NCI-H1694 (cell line): ENCODE measurements at places on chromosomes 7 and 10.

GRCh38 chr7:134926396-134926795 is 59.9 kb upstream of the AGBL3 start:
- no peak for DNase-seq

- DNase-seq = peak; percentile 37
Observed at GRCh38 chr10:2619472-2619871, 447.9 kb upstream of the PFKP start.

DNA sequence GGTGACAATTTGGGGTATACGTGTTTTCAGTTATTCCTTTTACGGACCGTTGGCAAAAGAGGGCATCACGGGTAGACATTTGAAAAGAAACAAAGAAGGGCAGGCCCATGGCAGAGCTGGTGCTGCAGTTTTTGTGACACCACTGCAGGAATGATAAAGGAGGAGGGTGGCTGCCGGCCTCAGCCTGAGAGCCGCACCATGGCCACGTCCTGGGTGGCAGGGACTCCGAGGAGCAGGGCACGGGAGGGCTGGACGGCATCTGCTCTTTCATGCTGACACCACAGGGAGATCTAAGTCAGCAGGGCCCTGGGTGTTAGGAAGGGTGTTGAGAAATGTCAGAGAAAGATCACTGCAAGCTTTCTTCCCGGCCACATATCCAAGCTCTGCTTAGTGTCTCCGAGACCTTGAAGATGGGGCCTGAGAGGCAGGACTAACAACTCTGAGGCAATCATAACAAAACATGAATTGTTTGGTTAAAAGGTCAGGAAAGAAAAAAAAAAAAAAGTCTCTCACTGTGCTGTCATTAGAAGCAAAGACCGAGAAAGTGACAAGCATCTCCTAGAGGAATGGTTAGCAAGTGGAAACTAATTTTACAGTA is 36.6 kb downstream of the INSYN2A start:
- no peak for DNase-seq

DNA sequence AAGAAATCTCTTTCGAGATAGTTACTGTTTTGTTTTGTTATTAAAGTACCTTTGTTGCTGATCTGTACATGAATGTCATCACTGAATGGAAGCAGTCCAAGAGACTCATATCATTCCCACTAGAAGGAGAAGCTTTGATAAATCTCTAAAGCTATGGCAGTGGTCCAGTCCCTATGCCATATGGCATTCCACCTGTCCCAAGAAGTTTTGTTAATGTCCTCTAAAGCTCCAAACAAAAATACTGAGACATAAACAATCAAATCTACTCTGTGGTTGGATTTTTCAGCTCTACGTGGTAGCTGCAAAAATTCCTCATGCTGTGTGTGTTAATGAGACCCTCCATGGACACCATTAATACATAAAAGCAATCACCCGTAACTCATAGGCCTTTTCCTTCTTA is 94.1 kb downstream of the LRRN3 start:
- DNase-seq = peak; percentile 32

DNA sequence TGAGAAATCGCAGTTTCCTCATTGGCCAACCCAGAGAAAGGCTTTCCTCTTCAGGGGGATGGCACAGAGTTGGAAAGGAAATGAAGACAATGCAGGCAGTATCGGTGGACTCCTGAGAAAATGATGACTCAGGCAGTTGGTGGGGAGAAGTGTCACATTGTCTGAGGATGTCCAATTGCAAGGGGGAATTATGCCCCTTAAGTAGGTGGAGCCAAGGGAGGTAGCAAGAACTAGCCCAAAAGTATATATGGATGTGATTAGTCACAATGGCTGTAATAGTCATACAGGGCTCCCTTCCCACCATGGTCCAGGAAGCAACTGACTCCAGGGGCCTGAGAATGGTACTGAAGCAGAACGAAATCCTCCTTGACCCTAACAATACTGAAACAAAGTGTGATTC is 58.3 kb upstream of the EGFR start:
- DNase-seq = no peak

GRCh38 chr10:119375574-119376272 is 166.8 kb downstream of the RGS10 start:
- no peak for DNase-seq

DNA sequence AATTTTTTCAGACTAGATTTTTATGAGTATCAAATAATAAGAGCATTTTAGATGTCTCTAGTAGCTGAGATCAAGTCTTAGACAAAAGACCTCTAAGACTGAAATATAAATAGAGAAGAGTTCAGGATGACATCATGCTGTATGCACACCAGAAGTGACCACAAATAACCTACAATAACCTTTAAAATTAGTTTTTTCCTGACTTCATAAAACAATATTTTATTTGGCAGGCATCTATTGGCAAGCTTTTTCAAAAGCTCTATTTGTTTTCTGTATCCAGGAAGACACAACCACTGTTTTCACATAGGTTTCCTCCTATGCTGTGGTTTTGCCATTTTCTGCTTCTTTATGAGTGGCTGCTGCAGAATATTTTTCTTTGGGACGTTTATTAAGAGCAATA is 359.1 kb downstream of the CRPPA start:
- DNase-seq = no peak

- no peak for DNase-seq
Observed at GRCh38 chr10:9885761-9886160, 1131.9 kb upstream of the CELF2 start.

GRCh38 chr10:95841661-95842498 is 65.9 kb upstream of the CC2D2B start:
- DNase-seq = peak; percentile 72

DNA sequence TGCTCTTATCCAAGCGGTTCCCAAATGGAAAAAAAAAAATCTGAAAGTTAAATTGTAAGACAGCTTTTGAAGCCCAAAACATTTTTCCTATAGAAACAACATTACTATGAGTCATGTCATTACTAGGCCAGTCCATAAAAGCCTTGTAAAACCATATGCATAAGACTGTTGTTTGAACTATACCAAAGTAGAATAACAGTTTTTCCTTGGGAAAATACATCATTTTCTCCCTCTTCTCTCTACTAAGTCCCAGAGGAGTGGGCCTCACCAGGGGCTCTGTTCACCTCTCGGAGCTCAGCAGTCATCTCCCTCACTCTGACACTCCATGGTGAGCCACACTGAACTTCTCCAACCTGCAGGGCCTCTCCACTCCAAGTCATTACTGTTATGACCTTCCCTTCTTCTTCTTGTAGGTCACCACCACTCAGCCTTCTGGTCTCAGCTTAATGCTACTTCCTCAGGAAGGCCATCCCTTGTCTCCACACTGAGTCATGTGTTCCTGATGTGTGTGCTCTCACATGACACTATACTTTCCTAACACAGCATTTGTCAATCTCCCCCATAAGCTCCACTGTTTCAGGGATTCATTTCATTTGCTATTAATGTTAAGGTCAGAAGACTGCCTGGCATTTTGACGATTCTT is 32.5 kb downstream of the ZNF438 start:
- DNase-seq = no peak

DNA sequence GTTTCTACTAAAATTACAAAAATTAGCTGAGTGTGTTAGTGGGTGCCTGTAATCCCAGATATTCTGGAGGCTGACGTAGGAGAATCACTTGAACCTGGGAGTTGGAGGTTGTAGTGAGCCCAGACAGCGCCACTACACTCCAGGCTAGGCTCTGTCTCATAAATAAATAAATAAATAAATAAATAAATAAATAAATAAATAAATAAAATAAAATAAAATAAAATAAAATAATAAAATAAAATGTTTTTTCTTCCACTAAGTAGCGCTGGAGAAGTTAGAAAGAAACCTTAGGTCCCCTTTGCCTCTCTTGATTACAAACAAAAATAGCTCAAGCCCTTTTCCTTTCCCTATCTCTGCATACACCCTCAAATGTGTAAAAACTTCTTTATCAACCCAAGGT is 525.9 kb downstream of the IPMK start:
- DNase-seq = no peak

- no peak for DNase-seq
Observed at GRCh38 chr7:115558161-115558560, 472.4 kb downstream of the TFEC start.

- DNase-seq = no peak
Observed at GRCh38 chr7:33854178-33854577, 51.2 kb upstream of the BMPER start.

DNA sequence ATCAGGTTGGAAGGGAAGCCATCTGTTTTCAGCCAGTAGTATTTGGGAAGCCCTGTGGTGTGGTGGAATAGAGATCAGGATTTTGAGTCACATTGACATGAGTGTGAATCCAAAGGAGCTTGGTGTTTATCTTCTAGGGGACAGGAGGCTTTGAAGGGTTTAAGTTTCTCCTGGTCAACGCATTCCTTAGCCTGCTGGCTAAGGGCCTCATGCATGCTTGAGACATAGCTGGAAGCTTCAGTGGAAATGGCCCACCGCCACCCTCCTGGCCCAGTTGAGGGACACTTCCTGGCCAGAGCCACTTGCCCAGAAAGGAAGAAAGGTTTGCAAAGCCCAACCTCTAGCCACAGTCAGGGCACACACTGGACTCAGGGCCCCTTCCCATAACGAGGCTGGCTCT is 70.9 kb downstream of the CDK1 start:
- no peak for DNase-seq

DNA sequence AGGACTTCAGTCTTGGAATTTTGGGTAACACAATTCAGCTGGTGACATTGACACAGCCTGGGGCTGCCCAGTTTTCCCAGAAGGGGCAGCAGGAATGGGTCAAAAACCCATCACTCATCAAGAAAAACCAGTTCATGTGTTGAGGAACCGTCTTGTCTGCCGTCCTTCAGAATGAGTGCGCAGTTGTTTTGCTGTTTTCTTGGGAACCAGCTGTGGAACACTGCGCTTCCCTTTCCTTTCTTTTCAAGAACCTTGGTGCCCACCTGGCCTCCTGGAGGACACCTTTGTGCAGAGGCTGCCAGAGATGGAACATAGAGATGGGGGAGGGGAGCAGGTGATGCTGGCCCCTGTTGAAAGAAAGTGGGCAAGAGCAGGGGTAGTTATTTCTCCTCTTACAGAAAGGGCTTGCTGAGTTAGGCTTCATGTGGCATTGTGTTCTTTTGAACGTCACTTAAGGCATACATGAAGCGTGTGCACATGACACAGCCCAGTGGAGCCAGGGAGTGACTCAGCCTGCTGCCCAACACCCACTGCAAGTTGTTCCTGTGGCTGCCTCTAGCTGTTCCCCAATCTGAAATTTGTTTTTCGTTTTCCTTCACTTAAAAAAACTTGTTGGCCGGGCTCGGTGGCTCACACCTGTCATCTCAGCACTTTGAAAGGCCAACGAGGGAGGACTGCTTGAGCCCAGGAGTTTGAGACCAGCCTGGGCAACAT is 87.4 kb upstream of the TNS3 start:
- DNase-seq = no peak

DNA sequence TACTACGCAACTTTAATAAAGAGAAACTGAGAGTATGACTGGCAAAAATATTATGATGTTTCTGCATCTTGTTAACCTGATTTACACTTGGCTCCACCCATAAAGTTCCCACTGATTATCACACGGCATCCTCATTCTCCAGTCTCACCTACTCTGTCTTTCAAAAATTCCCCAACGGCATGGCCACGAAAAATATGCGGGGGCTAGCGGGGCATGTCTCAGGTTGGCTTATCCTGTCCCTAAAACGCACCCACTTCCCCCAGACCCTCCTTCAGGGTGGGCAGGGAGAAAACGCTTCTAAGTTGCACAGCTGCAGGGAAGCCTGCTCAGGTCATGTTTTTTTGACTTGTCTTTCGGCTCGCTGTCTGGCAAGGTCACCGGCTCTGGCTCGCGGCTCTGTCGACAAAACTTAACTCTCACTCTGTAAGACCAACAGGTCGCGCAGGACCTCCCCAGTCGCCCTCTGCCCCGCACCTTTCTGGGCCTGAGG is 3.8 kb downstream of the CDK6 start:
- no peak for DNase-seq

- no peak for DNase-seq
Observed at GRCh38 chr10:3747248-3747960, 37.6 kb downstream of the KLF6 start.

DNA sequence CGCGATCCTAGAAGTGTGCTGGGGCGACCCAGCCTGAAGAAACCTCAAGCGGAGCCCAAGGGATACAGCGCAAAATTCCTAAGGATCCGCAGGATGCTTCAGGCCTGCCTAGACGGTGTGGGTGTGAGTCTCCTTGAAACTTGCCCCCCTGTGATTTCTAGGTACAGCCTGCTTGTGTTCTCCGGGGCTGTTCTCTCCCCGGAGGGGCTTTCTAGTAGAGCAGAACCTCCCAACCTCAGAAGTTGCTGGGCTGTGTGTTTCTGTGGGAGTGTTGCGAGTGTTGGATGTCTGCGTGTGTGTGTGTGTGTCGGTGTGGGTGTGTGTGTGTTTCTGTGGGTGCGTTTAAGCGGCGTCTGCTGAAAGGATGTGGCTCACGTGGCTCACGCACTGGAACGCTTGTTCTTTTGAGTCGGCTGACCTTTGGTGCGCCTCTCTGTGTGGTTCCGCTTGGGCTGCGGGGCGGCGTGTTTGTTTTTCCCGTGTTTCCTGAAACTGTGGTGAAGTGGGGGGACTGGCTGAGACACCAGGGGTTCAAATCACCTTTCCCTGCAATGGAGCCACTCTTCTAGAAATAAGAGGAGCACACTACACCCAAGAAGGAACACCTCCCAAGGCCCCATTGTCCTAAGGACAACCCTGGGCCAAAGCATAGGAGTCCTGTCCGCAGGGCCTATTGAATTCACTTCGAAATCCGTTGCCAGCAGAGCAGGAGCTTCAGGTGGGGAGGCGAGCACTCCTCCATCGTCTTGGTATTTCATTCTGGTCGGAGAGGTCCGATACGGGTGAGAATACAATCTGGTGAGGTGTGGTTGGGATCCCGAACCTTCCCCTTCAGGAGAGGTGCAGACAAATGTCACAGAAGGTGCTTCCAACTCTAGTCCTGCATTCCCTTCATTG is 25.1 kb upstream of the ZNF273 start:
- DNase-seq = no peak

DNA sequence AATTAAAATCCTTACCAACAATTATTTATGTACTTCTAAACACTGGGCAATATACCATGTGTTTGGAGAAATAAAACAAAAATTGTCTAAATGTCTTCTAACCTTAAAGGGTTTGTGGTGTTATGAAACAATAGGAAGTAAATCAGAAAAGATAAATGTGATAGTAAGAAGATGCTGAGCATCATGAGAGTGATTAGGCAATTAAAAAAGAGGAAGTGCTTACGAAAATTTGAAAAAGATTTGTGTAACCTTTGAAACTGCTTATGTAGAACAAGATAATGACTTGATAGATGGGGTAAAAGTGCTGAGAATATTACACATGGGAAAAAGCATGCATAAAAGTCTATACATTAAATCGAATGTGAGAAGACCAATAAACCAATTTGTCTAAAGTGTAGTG is 573.4 kb upstream of the CNTNAP2 start:
- no peak for DNase-seq

DNA sequence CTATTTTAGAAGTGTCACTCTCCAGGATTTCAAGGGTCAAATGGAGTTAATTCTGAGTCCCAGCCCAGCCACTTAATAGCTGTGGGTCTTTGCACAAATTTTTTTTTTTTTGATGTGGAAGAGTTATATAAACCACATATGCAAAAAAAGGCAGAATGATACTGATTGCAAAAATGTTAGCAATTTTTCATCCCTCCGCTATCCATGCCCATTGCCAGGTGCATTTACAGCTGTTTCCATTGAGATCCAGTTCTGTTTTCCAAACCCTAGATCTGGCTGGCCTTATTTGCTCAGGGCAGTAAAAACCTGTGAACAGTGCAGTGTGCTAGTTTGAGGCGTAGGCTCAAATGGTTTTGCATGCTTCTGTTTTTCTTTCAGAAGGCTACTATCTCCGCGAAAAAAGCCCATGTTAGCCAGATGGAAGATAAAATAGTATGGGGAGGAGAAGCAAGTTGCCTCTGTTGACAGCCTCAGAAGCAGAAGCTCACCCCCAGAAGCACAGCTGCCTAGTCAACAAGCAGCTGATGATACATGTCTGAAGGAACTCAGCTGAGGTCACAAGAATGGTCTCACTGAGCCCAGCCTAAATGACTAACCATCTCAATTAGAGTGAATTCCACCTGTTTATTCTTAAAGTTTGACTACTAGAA is 997 bp upstream of the ZNF138 start:
- DNase-seq = no peak
